Lung microvascular endothelial cell (primary cell): ENCODE measurements at places on chromosomes 1 and 21.

- DNase-seq, result no peak
These were observed 27.1 kb downstream of the TRAF5 start for GRCh38 chr1:211353562-211354212.

DNA sequence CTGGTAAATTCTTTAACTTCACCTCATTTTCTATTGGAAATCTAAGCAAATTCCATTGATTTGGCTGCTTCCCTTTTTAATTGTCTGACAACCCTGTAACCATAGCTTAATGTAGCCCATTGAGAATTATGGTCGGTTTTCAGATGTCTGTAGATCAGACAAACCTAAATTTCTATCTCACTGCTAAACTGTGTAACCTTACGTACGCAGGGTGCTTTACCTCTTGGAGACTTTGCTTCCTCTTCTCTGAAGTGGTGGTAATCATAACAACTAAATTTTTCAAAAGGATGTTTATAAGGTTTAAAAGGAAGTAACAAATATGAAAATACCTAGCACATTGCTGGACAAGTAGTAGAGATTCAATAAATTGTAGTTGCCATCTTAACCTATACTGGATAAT, 25.9 kb downstream of the IFNAR1 start:
- no peak for DNase-seq

DNA sequence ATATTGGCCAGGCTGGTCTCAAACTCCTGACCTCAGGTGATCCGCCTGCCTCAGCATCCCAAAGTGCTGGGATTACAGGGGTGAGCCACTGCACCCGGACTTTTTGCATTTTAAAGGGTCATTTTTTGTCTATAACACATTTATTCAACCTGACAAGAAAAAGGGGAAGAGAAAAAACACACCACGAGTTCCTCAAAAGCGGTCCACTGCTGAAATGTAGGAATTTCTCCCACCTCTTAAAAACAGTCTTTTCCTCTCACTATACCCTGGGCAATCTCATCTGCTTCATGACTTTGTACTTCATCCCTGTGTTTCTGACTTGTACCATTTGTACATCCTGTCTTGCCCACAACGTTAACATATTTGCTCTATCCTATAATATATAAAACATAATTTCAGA, 413.3 kb upstream of the PTBP2 start:
- no peak for DNase-seq

DNA sequence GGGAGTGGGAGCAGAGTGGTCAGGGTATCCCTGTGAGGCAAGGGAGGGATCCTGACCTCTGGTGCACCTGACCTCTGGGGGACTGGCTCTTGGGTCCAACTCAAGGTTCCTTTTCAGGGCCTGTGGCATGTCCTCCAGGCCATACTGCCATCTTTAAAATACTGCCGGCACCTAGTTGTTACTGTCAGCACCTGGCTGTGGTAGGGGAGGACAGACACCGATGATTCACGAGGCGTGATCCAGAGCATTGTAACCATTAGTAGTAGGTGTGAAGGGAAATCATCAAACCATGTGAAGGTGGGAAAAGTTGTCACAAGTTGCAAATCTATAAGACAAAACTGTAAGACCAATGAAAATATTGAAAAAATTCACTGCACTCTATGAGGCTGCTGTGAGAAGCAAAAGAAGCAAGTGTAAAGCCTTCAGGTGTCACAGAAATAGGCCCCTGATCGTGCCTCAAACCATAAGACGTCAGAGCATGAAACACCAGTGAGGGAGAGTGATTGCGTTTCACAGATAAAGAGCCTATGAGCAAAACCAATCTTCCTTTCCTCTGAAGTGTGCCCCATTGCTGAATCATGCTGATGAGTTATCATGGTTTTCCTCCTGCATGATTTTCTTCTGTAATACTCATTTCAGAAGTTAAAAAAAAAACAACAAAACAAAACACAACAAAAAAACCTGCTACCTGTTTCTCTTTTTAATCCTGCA, 55.3 kb downstream of the CDC7 start:
- DNase-seq, result no peak

DNA sequence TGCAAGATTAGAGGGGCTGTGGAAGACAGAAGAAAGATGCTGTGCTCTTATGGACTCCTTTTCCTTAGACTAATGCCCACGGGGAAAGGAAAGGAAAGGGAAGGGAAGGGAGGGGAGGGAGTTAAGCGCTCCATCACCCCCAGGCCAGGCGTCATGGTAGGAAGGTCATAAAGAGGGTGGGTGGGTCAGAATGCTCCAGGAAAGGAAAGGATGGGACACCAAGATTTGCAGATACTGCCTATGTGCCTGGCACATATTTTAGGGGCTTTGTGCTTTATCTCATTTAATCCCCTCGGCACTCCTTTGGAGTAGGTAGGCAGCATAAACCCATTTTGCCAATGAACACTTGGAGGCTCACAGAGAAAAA, 41.4 kb downstream of the MAB21L3 start:
- DNase-seq, result no peak

GRCh38 chr1:9239622-9240401, 5.2 kb downstream of the H6PD start:
- peak; percentile 72 for DNase-seq

- no peak for DNase-seq
These were observed 2.6 kb downstream of the GLRX2 start for GRCh38 chr1:193102662-193103061.

DNA sequence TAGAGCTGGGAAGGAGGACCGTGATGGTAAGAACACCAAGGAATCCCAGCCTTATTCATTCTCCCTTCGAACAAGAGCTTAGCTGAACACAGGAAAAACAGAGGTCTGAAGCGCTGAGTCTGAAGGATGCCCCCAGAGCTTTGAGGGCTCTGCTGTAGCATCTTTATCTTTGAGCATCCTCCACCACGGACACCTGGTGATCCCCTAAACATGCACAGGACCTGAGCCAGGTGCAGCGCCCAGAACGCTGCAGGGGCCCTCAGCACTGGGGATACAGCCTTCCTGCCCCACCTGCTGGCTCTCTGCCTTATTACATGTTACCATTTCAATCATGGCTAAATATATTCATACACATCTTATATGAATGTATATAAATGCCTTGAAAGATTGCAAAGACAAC, 7.7 kb upstream of the GPATCH4 start:
- DNase-seq, result peak; percentile 25

GRCh38 chr1:232949636-232950196, 695 bp upstream of the NTPCR start:
- no peak for DNase-seq
